Cardiac muscle cell (in vitro differentiated cells and primary cell): ENCODE measurements at places on chromosomes 4 and X. TPM values are rescaled to one million over a fixed set of nuclear protein-coding genes. Genes with fewer than 3 reads are reported as not detected.

CD38 gene
- polyA plus RNA-seq: 0.69 TPM in 1 of 2 replicates, not detected in the other

ADH1C gene
- polyA plus RNA-seq: not detected in 2 replicates

CT45A3 gene
- not detected in 2 replicates for polyA plus RNA-seq

ALAS2 gene
- 1.6 and 5.1 TPM in 2 replicates for polyA plus RNA-seq

GPR119 gene
- polyA plus RNA-seq: not detected in 2 replicates

MUC7 gene
- polyA plus RNA-seq: not detected in 2 replicates

PARM1 gene
- polyA plus RNA-seq: 8.1 and 10.9 TPM in 2 replicates

TNIP3 gene
- not detected in 2 replicates for polyA plus RNA-seq

SYTL5 gene
- polyA plus RNA-seq: 1.6 and 2.0 TPM in 2 replicates

SMIM10 gene
- polyA plus RNA-seq: 3.0 and 5.5 TPM in 2 replicates

MTNR1A gene
- polyA plus RNA-seq: 0.10 TPM in 1 of 2 replicates, not detected in the other

LAMTOR3 gene
- polyA plus RNA-seq: 63.0 and 77.1 TPM in 2 replicates

SMIM20 gene
- 59.1 and 65.1 TPM in 2 replicates for polyA plus RNA-seq

DCTD gene
- 73.6 and 86.4 TPM in 2 replicates for polyA plus RNA-seq

CPLX1 gene
- 0.79 TPM in 1 of 2 replicates, not detected in the other for polyA plus RNA-seq

BEX5 gene
- 7.3 and 10.3 TPM in 2 replicates for polyA plus RNA-seq

CTAG2 gene
- not detected in 2 replicates for polyA plus RNA-seq

NLGN3 gene
- polyA plus RNA-seq: 6.4 and 8.1 TPM in 2 replicates

PITX2 gene
- 0.77 and 7.0 TPM in 2 replicates for polyA plus RNA-seq

TMEM150C gene
- 5.3 and 6.5 TPM in 2 replicates for polyA plus RNA-seq

ADAMTS3 gene
- polyA plus RNA-seq: 1.2 and 3.3 TPM in 2 replicates

HSFX2 gene
- 0.43 TPM in 1 of 2 replicates, not detected in the other for polyA plus RNA-seq

ANTXR2 gene
- 79.6 and 101 TPM in 2 replicates for polyA plus RNA-seq

FHDC1 gene
- 0.04 TPM in 1 of 2 replicates, not detected in the other for polyA plus RNA-seq

NIPAL1 gene
- 2.1 and 5.5 TPM in 2 replicates for polyA plus RNA-seq

PNMA6F gene
- polyA plus RNA-seq: not detected in 2 replicates

FAM13A gene
- 23.3 and 31.8 TPM in 2 replicates for polyA plus RNA-seq

SOWAHB gene
- polyA plus RNA-seq: 0.34 TPM in 1 of 2 replicates, not detected in the other

SERTM2 gene
- polyA plus RNA-seq: 11.9 and 12.7 TPM in 2 replicates

CLDN34 gene
- not detected in 2 replicates for polyA plus RNA-seq

GABRQ gene
- not detected in 2 replicates for polyA plus RNA-seq

ANKRD37 gene
- polyA plus RNA-seq: 15.8 and 18.1 TPM in 2 replicates

TMEM271 gene
- not detected in 2 replicates for polyA plus RNA-seq

HSD17B13 gene
- polyA plus RNA-seq: 1.0 TPM in 1 of 2 replicates, not detected in the other

NXF2 gene
- polyA plus RNA-seq: 0.12 TPM in 1 of 2 replicates, not detected in the other

IL2RG gene
- 2.3 TPM in 1 of 2 replicates, not detected in the other for polyA plus RNA-seq
